ENCODE measurements at places on chromosomes 2 and 18.
A peak's percentile ranks its signal among the peaks of the same experiment; 100 is the strongest.

- no peak for DNase-seq
Observed at GRCh38 chr2:203690117-203690431, 16.4 kb upstream of the CD28 start.

DNA sequence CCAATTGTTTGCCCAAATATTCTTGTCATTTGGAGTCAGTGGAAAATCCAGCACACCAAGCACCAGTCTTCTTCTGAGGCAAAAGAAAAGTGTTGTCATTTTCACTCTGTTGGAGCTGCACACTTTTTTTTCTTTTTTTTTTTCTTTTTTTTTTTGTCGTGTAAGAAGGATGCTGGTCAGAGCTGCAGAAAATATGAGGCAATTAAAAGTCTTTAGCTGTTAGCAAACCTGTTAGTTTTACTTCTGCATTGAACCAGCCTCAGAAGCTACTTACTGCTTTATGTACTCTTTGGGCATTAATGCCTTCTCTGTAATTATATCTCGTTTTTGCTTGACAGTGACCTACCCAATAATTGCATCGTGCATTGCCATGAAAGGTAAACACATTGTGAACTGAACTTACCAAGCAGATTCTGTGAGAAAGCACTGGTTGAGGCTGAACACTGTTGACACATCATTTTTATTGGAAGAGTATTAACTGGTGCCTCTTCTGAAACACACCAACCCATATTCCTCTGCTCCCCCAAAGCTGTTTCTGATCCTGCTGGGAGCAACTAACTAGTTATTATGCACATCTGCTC is 165.4 kb downstream of the CAPN13 start:
- peak; percentile 73 for DNase-seq

- DNase-seq, result no peak
Observed at GRCh38 chr2:10348891-10349290, 46.2 kb downstream of the HPCAL1 start.

DNA sequence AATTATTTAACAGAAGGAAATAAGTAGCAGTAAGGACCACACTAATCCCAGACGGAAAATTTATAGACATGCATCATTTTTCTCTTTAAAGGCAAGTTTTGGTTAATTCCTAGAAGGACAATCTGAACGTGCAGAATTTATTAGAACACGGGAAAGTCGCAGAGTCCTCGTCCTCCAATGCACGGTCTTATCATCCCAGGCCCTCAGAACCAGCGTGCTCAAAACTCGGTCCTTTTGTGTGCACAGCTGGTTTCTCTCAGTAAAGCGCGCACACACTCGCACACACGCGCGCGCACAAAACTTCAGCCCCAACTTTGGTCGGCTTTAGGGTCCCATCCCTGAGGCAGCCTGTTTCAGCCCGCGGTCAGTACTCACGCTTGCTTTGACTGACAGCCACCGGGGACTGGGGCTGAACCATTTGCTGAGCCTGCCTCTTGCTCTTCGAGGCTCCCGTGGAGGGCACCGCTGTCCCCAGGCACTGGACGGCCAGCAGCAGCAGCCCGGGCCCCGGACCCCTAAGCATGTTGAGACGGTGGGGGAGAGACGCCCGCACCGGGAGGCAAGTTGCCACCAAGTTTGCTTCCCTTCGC is 493 bp downstream of the FN1 start:
- peak; percentile 45 for DNase-seq

DNA sequence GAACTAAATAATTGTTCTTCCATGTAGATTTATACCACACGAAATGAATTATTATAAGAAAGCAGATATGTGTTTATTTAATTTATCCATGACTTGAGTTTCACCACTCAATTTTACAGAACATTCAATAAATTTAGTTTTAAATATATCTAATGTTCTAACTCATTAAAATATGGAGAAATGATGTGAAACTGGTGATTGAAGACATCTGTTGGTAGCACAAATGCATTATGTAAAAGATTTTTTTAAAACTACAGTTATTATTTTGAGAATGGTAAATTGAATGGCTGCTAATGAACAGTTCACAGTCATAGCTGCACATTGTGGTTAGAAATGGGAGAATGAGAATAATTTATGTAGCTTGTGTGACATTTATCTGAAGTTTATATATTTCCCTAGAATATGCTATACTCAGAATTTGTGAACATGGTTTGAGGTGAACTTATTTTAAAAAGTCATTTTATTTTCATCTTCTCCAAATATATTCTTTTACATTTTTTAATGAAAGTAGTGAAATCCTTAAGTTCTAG is 203.5 kb downstream of the DPP4 start:
- no peak for DNase-seq

GRCh38 chr2:190080527-190081049 is 18.1 kb upstream of the MSTN start:
- no peak for DNase-seq

GRCh38 chr2:38643021-38643671 is 22.8 kb upstream of the GALM start:
- DNase-seq, result no peak

GRCh38 chr2:186456941-186457340 is 29.1 kb upstream of the ZC3H15 start:
- DNase-seq, result no peak

Data from NCI-H146 (cell line).